ENCODE measurements at places on chromosomes 6 and 20.

GRCh38 chr6:1576711-1577110 lies 33.0 kb upstream of the FOXC1 start:
- DNase-seq = no peak

- DNase-seq = no peak
These were observed 2.7 kb upstream of the DTD1 start for GRCh38 chr20:18585134-18585533.

- DNase-seq = no peak
These were observed 24.0 kb upstream of the NPBWR2 start for GRCh38 chr20:64131406-64131805.

DNA sequence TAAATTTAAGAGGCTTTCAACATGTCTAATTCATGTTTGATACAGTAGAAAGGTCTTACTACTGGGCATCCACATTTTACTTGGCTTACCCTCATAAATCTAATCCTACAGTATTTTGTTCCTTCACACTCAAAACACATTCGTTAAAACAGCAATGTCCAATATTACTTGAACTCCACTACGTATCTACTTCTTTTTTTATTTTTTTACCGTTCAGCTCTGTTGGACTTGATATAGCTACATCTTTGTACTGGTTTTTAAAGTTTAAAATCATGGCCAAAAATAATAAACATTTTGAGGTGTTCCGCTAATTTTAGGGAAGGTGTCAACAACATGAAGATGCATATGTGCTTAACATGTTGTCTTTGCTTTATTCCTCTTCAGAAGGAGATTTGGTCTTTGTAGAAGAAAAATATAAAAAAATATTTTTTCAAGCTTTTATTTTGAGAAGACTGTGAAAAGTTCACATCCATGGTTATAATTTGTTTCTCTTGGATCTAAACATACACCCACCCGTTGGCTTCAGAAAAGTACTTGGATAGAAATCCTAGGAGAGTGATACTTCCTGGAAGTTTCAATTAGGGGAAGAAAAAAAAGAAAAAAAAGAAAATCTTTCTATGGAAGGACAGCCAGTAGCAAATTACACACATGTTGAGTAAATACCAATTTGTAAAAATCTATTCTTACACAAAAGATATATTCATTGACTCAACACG lies 71.5 kb downstream of the EPB41L2 start:
- no peak for DNase-seq

DNA sequence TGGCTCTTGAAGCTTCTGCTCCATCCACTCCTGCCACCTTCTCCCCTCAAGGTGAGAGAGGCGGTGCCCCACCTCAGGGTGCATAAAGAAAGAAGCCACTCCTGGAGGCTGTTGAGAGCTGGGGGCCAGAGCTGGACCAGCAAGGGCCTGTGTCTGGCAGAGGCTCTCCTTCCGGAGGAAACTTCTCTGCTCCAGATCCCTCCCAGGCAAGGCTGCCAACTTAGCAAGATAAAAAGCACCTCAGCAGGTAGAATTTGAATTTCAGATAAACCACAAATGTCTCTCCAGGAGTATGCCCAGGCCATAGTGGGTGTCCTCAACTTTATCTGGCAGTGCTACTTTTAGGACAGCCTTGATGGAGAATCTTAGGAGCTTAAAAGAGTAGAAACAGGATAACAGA lies 13.8 kb downstream of the UNC93A start:
- no peak for DNase-seq

DNA sequence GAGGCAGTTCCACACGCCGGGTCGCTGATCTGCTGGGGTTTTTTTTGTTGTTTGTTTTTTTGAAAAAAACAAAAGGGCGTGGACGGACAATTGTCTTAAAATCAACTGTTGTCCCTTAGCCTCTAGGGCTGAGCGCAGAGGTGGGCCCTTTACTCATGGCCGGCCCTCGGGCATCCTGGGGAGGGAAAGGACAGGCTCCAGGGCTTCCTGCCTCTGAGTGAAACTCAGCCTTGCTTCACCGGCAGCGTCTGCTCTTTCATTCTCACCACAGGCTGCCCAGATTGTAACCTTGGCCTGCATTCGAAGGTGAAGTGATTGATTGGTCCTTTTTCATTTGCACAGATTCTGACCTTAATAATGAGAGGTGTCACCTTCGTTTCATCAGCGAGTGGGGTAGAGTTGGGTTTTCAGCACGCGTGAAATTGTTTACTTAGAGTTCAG lies 797 bp downstream of the SMIM13 start:
- no peak for DNase-seq

Measured in NCI-H187 treated with DMSO at 0.1 percent for 48 hours (cell line).